Left kidney (tissue), 8 donors: ENCODE measurements at places on chromosomes 7 and 10. TPM values are rescaled to one million over a fixed set of nuclear protein-coding genes. Genes with fewer than 3 reads are reported as not detected.
A peak's percentile ranks its signal among the peaks of the same experiment; 100 is the strongest.

DNA sequence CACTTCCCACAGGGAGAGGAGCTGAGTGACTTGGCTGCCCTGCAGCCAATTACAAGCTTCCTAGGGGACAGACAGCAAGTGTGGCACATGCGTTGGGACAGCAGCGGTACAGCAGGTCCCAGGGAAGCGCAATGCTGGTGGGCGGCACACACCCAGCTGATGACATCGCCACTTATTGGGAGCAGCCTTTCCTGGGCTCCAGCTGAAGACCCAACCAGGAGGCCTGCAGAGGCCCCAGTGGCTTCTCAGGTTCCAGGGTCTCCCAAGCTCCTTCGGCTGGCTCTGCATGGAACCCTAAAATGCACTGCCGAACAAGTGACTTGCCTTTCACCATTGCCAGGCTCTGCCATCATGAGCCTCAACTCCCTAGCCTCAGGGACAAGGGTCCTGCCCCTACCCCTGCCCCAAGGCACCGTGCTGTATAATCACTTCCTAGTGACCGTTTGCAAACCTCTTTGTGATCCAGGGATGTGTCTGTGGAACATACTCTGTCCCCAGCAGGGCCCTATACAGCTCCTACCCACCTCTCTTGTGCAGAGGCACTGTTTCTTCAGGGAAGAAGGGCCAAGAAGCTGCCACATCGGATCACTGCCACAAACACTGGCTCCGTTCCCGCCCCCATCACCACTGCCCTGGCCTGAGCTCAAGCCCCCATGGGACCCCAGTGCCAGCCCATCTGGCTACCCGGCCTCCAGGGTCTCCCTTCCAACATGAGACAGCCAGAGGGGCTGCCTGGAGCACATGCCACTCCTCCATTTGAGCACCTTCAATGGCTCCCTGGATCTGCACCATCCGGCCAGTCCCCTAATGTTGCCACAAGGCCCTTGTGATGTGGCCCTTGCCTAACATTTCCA, 19.3 kb upstream of the SLIT1 start:
- no peak for DNase-seq

DNA sequence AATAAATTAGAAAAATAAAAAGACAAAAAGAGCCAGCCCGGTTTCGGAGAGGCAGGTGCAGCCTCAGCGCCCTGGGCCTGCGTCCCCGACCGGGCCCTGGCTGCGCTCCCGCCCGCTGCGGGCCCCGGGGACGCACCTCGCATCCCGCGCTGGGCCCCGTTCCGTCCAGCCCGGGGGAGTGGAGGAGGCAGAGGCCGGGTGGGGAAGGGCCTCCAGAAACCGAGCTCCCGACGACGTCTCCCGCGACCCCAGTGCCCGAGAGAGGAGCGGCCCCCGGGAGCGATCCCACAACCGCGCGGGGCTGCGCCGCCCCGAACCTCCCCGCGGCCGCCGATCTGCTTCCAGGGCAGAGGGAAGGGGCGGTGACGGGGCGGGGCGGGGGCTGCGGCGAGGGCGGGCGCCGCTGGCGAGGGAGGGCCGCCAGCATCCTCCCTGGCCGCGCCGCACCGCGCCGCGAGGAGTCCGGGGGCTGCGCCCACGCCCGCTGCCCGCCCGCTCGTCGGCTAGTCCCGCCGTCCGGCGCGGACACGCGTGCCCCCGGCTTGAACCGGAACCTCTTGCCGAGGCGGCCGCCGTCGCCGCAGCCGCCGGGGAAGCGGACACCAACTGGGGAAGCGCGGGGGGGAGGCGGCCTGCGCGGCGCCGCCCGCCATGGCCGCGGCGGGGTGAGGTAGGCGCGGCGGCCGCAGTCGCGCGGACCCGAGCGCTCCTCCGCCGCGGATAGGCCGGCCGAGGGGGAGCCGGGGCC, at the start of gene CCNY:
Gene CCNY, plus strand, starts transcription at position 426 of the 748 bp plus-strand sequence. CDS start 545 bp downstream, outside the sequence.
- DNase-seq: peak; percentile 71

DNA sequence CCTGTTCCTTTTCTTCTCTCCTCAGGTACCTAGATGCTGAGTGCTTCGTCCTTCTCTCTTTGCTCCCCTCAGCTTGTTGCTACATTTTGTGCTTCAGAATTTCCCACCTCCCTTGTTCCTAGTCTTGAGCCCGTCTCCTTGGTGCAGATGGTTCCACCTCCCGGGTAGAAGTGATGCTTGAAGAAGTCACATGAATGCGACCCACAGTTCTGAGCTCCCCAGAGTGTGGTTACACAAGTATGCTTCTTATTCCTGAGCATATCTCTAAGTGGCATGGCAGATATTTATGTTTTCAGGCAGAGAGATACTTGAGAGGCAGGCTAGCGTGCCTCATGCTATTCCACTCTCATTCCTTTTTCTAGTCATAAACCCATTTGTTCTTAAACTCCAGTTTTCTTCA, 34.0 kb downstream of the INPP5F start:
- no peak for DNase-seq

- DNase-seq: no peak
Measured at GRCh38 chr7:84159435-84159834, 35.2 kb downstream of the SEMA3A start.

- DNase-seq: no peak
Measured at GRCh38 chr7:50212666-50213621, 91.6 kb upstream of the IKZF1 start.

The ZPBP gene
- polyA plus RNA-seq: 0.90 TPM

GRCh38 chr10:15763006-15763405, 43.3 kb upstream of the ITGA8 start:
- DNase-seq: no peak

The SPDYE5 gene
- polyA plus RNA-seq: 7.3 TPM

The NUDT5 gene
- 93.3 TPM for polyA plus RNA-seq

GRCh38 chr7:29370531-29371314, 176.1 kb downstream of the CHN2 start:
- no peak for DNase-seq

- DNase-seq: no peak
Measured at GRCh38 chr7:153473185-153473584, 579.0 kb upstream of the DPP6 start.

The TCERG1L gene
- 1.3 TPM for polyA plus RNA-seq
